ENCODE measurements at places on chromosomes 6 and 20.

GRCh38 chr6:109019911-109020310 lies 74.7 kb downstream of the SESN1 start:
- no peak for DNase-seq

DNA sequence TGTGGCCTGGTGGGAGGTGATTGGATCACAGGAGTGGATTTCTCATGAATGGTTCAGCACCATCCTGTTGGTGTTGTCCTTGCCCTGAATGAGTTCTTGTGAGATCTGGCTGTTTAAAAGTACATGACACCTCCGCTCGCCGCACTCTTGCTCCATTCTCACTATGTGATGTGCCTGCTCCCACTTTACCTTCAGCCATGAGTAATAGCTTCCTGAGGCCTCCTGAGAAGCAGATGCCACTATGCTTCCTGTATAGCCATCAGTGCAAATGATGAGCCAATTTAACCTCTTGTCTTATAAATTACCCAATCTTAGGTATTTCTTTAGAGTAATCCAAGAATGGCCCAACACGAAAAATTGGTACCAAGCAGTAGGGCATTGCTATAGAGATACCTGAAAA lies 34.5 kb downstream of the KIF16B start:
- DNase-seq, result no peak

- DNase-seq, result no peak
Measured at GRCh38 chr6:16921399-16922110, 160.3 kb upstream of the ATXN1 start.

GRCh38 chr6:70398783-70399728 lies 14.3 kb upstream of the FAM135A start:
- DNase-seq, result no peak

DNA sequence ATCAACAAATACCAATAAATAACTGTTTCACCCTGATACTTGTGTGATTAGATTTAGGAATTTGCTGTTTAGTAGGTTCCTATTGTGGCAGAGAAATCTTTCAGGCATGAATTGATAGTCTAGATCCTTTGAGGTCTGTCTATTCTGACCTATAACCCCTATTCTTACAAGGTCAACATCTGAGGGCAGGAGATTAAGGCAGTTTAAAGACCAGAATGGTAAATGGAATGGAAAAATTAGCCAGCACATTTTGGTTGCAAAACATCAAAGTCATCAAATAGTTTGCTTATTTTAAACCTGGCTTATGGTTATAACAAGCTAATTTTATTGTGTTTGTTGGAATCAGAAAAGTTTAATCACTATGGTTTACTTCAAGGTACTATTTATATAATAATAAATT lies 78.4 kb downstream of the LIN28B start:
- no peak for DNase-seq

GRCh38 chr6:41568202-41568584 lies 22.0 kb downstream of the FOXP4 start:
- DNase-seq, result no peak

GRCh38 chr6:75206576-75207342 lies 906 bp upstream of the COL12A1 start:
- DNase-seq, result no peak

DNA sequence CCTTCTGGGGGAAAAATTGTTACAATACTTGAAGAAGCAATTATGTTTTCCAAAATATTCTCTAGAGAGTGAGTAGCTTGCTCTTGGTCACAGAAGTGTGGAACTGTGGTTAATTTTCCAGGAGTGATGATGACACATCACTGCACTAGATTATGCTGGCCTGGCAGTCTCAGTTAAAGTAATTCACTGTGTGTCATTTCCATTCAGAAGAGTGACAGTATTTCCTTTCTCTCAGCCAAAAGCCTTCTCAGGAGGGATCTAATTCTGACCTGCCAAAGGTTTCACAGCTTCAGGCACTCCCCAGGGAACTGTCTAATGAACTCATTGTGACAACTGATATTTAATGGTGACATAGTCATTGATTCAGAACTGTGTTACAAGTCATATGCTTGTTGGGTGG lies 517.5 kb downstream of the TBC1D32 start:
- no peak for DNase-seq

GRCh38 chr6:170130771-170131241 lies 160.1 kb downstream of the DLL1 start:
- DNase-seq, result no peak

GRCh38 chr6:33990061-33990541 lies 155.8 kb downstream of the GRM4 start:
- no peak for DNase-seq

DNA sequence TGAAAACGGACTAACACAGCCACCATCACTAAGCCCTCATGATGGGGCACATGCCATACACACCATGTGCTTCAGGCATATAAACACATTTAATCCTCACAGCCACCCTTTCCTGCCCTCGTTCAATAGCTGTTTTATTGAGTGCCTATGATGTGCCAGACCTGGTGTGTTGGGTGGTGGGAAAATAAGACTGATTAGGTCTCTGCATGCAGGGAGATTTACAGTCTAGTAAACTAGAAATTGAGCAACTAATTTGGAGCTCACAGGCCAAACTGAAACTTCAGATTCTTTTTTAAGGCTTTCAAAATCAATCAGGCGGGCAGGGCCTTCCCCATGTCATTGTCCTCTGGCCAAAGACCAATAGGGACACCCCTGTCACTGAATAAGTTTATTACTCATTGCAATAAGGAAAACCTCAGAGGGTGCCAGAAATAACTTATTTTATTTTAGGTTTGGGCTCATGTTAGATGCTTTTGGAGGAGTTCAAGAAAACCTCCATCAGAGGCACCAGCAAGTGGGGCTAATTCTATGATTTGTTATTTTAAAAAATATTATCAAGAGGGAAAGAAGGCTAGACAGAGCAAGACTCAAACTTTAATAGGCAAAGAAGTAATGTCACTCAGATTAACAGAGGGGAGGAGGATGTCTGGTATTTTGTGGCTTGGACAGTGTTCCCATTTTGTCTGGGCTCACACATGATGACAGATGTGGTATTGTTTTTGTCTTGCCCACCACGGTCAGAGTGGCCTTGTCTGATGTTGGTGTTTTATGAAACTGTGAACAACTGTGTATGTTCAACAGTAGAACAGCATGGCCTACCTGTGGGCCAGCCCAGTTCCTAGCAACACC lies 12.0 kb downstream of the ZFP64 start:
- DNase-seq, result no peak

- no peak for DNase-seq
Measured at GRCh38 chr6:150273457-150274309, 95.1 kb upstream of the IYD start.

DNA sequence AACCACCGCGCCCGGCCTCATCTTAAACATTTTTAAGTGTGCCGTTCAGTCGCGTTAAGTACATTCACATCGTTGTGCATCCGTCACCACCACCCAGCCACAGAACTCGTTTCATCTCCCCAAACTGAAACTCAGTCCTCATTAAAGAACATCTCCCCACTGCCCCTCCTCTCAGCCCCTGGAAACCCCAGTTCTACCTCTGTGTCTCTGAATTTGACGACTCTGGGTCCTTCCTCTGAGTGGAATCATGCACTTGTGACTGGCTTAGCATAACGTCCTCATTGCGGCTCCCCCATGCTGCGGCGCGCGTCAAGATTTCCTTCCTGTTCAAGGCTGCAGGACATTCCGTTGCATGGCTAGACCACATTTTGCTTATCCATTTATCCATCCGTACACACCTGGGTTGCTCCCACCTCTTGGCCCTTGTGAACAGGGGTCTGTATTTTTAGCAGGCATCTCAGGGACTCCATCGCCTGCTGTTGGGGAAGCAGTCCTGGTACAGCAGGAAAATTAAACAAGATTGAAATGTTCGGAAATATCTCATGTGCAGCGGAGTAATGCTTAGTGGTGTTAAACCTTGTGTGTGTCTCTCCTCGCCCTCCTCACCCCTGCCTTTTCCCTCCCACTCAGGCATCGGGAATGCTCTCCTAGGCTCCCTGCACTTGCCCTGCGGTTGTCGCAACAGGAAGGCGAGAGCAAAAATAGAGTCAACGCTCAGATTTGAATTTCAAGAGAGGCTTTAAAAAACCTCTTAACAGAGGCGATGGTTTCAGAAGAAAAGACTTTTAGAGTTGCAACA lies 127.9 kb downstream of the PXDC1 start:
- DNase-seq, result no peak

DNA sequence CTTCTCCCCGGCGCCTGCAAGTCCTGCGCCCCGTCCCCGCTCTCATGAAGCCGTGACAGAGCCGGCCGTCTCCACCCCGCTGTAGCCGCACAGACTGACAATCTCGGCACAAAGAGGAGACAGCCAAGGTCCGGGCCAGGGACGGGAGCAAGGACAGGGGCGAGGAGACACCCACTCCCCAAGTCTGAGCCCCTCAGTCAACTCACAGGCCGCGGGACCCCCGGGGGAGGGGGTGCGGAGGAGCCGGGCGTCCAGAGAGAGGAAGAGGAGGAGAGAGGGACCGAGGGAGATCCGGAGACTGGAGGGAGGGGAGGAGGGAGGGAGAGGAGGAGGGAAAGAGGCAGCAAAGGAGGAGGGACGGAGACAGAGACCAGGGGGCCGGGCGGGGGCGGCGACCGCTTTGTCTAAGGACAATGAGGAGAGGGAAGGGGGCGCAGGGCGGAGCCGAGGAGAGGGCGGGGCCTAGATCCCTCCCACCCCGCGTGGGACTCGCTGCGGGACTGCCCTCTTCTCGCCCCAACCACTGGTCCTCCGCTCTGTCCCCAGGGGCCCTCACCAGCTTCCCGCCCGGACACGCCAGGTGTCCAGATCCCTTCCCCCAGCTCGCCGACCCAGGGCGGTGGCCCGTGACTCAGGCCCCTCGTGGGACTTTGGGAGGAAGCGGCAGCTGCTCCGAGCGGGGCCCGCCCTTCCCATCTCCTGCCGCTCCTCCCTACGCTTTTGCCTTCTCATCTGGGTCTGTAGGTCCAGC lies 638 bp upstream of the PPP1R18 start:
- DNase-seq, result peak; percentile 56

- no peak for DNase-seq
Measured at GRCh38 chr6:27776504-27776903, 135.7 kb downstream of the OR2B2 start.

GRCh38 chr6:95518630-95519227 lies 58.6 kb upstream of the MANEA start:
- DNase-seq, result no peak

DNA sequence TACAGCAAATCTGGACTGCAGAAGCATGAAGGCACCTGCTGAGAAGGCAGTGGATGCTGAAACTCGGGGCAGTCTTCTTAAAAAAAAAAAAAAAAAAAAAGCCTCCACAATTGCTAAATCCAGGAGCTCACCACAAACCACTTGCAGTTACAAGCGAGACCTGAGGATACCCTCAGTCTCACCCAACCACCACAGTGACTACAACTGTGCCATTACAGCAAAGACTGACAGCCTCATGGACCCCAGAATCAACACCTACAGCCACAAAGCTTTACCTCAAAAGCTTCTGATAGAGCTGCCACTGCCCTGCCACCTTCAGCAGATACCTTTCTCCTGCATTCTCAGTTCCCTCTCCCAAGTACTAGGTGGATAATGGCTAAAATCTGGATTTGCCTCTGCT lies 9.0 kb downstream of the COL21A1 start:
- DNase-seq, result no peak

DNA sequence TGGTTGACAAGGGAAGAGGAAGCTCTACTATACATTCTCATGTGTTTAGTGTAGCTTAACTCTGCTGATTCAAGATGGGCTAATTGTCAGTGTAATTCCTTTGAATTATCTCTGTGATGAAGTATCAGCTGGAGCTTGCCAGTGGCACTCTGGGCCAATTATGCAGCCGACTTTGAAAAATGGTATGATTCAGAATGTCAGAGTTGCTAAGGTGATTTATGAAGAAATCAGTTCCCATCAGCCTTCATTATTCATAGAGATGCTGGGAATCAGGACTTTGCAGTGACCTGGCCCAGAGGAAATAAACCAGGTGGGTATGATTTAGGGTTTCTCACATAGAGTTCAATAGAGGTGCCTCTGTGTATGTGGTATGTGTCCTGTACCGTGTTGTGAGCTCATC lies 33.4 kb downstream of the KCNS1 start:
- no peak for DNase-seq

DNA sequence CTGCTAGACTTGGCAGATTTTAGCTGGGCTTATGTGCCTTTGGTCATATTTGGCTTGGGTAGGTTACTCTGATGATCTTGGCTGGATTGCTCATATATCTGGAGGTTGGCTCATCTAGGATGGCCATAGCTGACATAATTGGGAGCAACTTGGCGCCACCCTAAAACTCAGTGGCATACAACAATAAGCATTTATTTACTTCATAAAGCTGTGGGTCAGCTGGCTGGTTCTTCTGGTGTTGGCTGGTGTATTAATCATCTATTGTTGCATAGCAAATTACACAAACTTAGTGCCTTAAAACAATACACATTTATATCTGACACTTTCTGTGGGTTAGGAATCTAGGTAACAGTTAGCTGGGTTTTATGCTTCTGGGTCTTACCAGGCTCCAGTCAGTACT lies 297.3 kb upstream of the JAG1 start:
- DNase-seq, result no peak

DNA sequence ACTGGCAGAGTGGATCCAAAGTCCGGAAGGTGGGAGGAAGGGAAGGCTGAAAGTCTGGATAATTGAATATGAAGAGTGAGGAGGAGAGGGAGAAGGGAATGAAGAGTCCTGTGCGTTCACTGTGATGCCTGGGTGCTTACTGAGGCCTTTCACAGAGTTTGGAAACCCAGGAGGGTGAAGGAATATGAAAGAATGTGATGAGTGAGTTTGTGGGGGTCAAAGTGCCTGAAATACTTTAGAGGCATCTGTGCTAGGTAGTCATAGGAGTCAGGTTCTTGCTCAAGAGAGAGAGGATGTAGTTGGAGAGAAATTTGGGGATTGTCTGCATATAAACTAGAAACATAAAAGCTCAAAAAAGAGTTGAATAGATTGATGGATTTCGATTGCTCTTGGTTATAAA lies 20.7 kb downstream of the NKX2-4 start:
- no peak for DNase-seq

GRCh38 chr6:112433457-112433856 lies 86.3 kb downstream of the RFPL4B start:
- no peak for DNase-seq

DNA sequence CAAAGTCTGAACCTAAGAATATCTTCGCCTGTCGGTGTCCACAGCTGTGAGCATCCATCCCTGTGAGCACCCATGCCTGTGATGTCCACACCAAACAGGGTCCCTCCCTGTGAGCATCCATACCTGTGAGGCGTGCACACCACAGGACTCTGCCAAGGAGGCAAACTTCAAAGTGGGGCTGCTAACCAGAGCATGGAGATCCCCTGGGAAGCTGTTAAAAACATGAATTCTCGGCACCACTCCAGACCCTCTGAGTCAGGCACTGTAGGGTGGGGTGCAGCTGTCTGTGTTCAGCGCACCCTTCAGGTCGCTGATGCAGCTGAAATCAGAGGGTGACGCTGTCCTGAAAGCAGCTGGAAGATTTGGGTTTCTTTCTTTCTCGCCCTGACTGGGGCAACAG lies 85.4 kb upstream of the NXT1 start:
- no peak for DNase-seq

- DNase-seq, result no peak
Measured at GRCh38 chr6:20642441-20642840, 108.2 kb downstream of the CDKAL1 start.

Data from NCI-H446 treated with DMSO at 0.1 percent for 48 hours (cell line).